Mesenteric fat pad (tissue), 1 donor: ENCODE measurements at places on chromosomes 13 and 19. TPM values are rescaled to one million over a fixed set of nuclear protein-coding genes. Genes with fewer than 3 reads are reported as not detected.

Gene ZNF560
- total RNA-seq = 0.16 TPM

Gene PRSS57
- not detected for total RNA-seq

Gene DZIP1
- 7.8 TPM for total RNA-seq

Gene CEACAM4
- 6.0 TPM for total RNA-seq

DNA sequence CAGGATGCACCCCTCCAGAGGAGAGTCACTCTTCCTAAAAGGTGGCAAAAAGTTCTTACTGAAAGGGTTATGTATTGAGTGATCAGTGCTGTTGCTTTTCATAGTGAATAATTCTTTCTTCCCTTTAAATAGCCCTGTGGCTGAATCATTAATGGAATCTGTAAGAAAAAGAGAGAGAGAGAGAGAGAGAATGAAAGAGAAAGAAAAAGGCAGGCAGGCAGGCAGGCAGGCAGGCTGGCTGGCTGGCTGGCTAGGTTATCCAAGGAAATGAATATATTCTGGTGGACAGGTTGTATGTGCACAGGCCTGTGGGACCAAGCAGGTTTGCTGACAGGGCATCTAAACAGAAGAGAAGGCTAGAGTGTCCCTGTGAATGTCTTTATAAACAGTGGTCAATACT lies 100.5 kb downstream of the DLEU7 start:
- no peak for DNase-seq

GRCh38 chr13:20291037-20291436 lies 58.9 kb upstream of the GJB6 start:
- no peak for DNase-seq

- DNase-seq = no peak
These were observed 23.7 kb upstream of the LAMP1 start for GRCh38 chr13:113273321-113273720.

DNA sequence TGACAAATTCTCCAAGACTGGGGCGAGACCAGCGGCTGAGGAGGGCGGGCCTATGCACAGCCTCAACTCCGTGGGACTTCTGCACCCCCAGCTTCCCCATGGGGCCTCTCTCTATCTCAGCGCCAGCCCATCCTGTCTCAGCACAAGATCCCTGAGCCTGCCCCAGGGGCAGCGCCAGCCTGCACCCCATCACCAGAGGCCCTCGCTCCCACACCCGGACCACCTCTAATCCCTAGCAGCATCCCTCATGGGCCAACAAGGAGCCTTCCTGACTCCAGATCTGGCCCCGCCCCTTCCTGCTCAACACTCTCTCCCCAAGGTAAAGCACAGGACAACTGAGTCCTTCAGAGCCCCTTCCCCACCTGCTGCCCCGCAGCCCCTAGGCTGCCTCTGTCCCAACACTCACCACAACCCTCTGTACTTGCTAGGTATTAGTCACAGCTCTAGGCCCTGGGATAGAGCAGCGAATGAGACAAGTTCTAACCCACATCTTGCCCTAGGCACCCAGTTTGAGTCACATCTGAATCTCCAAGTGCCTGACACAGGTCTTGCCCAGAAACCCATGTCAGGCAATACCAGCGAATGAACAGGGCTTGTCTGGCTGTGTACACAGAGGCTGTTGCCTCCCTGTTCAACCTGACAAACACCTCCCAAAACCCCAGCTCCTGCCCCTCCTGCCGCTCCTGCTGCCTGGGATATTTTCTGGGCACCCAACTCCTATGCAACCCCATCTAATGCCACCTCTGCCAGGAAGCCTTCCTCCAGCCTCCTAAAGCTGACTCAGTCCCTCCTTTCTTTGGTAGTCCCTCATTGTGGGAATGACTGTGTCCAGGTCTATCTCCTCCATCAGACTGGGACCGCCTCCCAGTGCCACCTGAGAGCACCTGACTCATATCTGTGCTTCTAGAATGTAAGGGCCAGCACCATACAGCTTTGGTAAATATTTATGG lies 18.6 kb downstream of the GRIK5 start:
- DNase-seq = no peak

DNA sequence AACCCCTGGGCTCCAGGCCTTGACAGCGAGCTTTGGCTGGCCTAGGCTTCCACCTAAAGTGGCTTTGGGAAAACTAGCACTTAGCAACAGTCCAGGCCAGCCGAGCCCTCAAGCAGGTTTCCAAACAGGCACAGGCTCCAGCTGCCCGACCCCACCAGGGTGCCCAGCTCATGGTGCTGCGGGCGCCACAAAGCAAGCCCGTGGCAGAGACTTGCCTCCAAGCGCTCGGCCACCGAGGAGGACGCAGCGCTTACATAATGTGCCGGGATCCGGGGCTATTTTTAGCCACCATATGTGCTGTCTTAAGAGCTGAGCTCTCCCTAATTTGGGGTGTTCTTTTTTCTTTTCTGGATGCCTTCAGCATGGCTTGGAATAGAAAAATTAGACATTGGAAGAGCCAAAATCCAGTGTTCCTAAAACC lies 56.1 kb upstream of the F7 start:
- DNase-seq = no peak

GRCh38 chr13:32889986-32890565 lies 126.1 kb upstream of the KL start:
- DNase-seq = no peak

- DNase-seq = no peak
These were observed 23.5 kb upstream of the USP12 start for GRCh38 chr13:27194895-27195764.

DNA sequence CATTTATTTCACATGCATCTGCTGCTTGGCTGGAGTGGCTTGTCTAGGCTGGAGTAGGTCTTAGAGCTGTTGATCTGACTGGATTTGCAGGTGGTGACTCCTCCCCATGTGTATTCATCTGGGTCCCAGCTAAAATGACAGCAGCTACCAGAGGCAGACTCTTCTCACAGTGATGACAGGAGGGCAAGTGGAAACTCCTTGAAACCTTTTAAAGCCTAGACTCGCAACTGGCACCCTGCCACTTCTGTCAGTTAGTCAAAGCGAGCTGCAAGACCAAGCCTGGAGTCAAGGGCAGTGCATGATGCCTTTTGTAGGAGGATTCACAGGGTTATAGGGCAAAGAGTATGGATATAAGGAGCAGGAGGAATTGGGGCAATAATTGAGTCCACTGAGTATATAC lies 65.2 kb downstream of the TEX26 start:
- DNase-seq = no peak

DNA sequence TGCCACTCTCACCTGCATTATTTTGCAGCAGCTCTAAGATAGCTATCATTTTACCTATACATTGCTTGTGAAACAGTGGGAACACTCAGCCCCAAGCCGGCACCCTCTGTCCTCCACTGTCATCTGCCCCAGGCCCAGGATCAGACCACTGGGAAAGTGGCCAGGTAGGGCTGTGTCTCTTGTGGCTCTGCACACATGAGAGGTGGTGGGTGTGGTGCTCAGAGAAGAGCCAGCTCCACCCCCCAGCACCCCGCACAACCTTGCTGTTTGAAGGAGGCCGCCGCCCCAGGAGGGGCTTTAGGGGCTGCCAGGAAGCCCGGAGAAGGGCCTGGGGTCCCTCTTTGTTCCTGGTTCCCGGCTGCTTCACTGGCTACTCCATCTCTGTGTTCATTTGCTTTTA lies 26.6 kb downstream of the PPP1R37 start:
- no peak for DNase-seq

DNA sequence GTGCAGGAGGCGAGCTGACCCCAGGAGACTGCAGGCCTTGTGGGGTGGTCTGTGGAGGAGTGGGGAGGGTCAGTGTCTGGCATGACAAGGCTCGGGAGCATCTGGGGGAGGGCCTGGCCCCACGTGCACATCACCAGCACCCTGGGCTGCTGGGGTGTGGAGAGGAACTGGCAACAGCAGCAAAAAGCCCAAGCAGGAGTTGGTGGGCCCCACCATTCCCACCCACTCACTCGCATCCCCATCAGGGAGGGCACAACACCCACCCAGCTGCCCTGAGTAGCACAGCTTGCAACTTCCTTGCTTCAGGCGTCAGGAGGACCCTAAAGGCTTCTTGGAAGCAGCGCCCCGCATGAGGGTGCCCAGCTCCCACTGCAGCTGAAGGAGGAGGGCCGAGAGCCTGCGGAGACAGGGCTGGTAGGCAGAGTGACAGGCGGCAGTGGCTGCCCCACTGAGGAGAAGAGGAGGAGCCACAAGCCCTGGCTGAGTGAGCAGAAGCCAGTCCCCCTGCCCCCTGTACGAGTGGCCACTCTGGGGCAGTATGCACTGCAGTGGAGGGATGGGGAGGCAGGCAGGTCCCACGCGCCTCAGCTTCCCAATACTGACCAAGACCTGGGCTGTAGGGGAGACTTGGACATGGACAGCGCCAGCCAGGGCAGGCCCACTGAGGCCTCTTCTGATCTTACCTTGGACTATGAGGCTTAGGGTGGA lies 26.5 kb downstream of the ELL start:
- no peak for DNase-seq

DNA sequence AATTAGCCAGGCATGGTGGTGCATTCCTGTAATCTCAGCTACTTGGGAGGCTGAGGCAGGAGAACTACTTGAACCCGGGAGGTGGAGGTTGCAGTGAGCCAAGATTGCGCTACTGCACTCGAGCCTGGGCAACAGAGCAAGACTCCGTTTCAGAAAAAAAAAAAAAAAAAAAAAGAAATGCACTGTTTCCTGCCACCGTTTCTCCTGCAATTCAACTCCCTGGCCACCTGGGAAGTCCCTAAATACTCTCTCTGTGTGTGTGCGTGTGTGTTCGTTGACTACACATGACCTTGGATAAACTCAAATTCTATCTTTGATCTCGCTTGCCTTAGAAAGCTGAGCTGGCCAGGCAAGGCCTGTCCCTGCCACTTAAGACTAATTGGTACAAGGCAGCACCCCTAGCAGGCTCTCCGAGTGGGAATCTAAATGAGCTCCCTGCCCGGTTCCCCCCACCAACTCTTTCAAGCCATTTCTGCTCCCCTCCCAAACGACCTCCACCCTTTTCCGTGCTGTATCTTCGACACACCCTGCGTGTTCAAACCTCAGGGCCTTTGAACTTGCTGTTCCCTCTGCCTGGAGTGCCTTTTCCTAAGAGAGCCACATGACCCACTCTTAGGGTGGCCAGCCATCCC lies 5.2 kb upstream of the BCAT2 start:
- DNase-seq = no peak

- no peak for DNase-seq
These were observed 689 bp downstream of the ING1 start for GRCh38 chr13:110713981-110714796.

GRCh38 chr19:3496392-3497273 lies 3.8 kb downstream of the DOHH start:
- no peak for DNase-seq

GRCh38 chr19:7500811-7501450 lies 12.1 kb upstream of the PEX11G start:
- no peak for DNase-seq

- DNase-seq = no peak
These were observed 634 bp upstream of the DIAPH3 start for GRCh38 chr13:60164234-60164889.

DNA sequence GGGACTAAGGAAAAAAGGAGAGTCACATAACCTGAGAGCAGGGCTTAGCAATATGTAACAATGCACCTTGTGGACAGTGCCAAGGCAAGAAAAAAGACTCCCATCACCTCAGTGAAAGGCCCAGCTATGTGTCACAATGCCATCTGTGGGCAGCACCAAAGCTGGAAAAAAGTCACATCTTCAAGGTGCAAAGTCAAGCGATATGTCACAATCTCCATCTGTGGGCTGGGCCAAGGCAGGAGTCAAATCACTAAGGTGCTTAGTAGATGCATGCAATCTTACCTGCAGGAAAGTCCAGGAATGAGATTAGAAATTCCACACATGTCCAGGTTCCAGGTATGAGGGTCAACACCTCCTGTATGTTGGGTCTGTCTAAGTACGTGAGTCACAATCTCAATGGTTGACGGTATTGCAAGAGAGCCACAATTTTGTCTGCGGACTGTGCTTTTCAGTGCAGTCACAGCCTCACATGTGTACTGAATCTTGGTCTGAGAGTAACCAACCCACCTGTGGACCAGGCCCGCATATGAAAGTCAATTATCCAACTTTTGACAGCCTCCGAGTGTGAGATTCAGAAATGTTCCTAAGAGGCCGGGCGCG lies 14.8 kb upstream of the ZNF43 start:
- DNase-seq = no peak
